ENCODE measurements at places on chromosomes 2 and 18. TPM values are rescaled to one million over a fixed set of nuclear protein-coding genes. Genes with fewer than 3 reads are reported as not detected.

- no peak overlapping the region for H3K27ac ChIP-seq
- DNase-seq, result no peak
- no peaks in the 10 kb centered on the region for H3K4me1 ChIP-seq
These were observed 171.1 kb upstream of the UNC80 start for GRCh38 chr2:209600341-209601171.

GRCh38 chr18:8783994-8784530 is 78.7 kb downstream of the MTCL1 start:
- no peaks in the 10 kb centered on the region for H3K27me3 ChIP-seq
- peaks cover 7% of the 10 kb centered on the region for H3K4me1 ChIP-seq
- no peak for DNase-seq
- H3K36me3 ChIP-seq, result no peaks in the 10 kb centered on the region
- no peak overlapping the region for H3K4me3 ChIP-seq

- H3K4me3 ChIP-seq, result no peak overlapping the region
- no peaks in the 10 kb centered on the region for H3K27me3 ChIP-seq
- no peak for DNase-seq
- no peak overlapping the region for H3K27ac ChIP-seq
These were observed 94.4 kb downstream of the NRP2 start for GRCh38 chr2:205776720-205777119.

- no peak for DNase-seq
- peaks cover 8% of the 10 kb centered on the region for H3K4me1 ChIP-seq
- H3K4me3 ChIP-seq, result no peak overlapping the region
- H3K27ac ChIP-seq, result no peak overlapping the region
These were observed 45.4 kb upstream of the EFEMP1 start for GRCh38 chr2:55968941-55969340.

DNA sequence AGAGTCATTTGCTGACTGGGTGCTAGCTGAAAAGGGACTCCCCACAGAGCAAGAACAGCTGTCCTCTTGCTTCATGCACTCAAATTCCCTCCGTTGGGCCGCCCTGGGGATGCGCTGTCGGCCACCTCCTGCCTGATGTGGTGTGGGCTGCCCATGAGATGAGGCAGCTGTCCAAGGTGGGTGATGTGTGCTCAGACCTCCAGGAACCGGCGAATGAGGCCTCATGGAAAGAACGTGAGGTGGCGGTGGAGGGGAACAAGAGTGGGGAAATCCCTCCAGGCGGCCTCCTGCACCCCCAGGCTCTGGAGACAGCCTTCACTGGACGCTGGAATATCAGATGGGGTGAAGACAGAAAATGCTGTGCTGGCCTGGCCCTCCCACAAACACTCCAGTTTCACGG is 79.8 kb downstream of the LONRF2 start:
- no peaks in the 10 kb centered on the region for H3K36me3 ChIP-seq
- H3K27me3 ChIP-seq, result no peaks in the 10 kb centered on the region
- H3K4me1 ChIP-seq, result no peaks in the 10 kb centered on the region
- no peak overlapping the region for H3K4me3 ChIP-seq
- no peak for DNase-seq

DNA sequence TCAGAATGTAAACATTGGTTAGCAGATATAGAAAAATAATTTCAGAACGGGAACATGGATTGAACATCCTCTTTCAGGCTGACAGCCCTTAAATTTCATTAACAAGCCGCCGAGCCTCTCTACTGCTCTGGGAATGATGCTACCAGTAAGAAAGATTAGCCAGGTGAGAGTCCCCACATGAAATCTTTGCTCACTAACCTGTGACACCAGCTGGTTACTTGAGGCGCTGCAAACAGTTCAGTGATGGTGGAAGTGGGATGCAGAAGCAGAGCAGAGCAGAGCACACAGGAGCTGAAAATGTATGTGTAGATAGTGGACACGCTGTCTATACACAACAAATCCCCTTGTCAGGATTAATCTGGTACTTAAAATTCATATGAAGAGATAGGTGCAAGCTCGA is 721.1 kb downstream of the DPP10 start:
- no peaks in the 10 kb centered on the region for H3K27me3 ChIP-seq
- no peaks in the 10 kb centered on the region for H3K36me3 ChIP-seq
- DNase-seq, result no peak
- H3K27ac ChIP-seq, result no peak overlapping the region
- peaks cover 7% of the 10 kb centered on the region for H3K4me1 ChIP-seq

DSG1 gene
- not detected for total RNA-seq

SGPP2 gene
- 33.7 TPM for total RNA-seq

SIX3 gene
- not detected for total RNA-seq

RGPD8 gene
- total RNA-seq, result 40.3 TPM

Measured in thyroid gland (tissue), 4 donors.